ENCODE measurements at places on chromosomes 12 and 14. TPM values are rescaled to one million over a fixed set of nuclear protein-coding genes. Genes with fewer than 3 reads are reported as not detected.

- peaks cover 9% of the 10 kb centered on the region for H3K4me1 ChIP-seq
- H3K4me3 ChIP-seq: no peak overlapping the region
- no peaks in the 10 kb centered on the region for H3K27me3 ChIP-seq
- H3K36me3 ChIP-seq: peaks cover 41% of the 10 kb centered on the region
- H3K27ac ChIP-seq: peak overlapping the region; percentile 63
Observed at GRCh38 chr12:121326996-121327674, 25.1 kb downstream of the ANAPC5 start.

DNA sequence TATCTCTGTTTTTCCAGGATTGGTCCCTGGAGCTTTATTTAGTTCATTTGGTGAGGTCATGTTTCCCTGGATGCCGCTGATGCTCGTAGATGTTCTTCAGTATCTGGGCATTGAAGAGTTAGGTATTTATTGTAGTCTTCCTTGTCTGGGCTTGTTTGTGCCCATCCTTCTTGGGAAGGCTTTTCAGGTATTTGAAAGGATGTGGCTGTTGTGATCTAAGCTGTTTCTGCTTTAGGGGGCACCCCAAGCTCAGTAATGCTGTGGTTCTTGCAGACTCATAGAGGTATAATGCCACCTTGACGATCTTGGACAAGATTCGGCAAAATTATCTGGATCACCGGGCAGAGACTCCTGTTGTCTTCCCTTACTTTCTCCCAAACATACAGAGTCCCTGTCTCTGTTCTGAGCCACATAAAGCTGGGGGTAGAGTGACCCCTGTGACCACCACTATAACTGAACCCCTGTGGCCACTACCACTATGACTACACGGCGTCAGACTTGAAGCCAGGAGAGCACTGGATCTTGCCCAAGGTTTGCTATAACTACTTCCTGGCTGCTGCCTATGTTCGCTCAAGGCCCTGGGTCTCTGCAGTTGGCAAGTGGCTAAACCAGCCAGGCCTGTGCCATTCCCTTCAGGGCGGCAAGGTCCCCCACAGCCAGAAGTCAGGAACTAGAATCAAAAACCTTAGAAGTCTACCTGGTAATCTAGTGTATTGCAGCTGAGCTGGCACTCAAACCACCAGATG, 40.9 kb downstream of the FGD4 start:
- no peaks in the 10 kb centered on the region for H3K4me1 ChIP-seq
- H3K27me3 ChIP-seq: peaks cover 2% of the 10 kb centered on the region
- no peaks in the 10 kb centered on the region for H3K36me3 ChIP-seq
- DNase-seq: no peak
- no peak overlapping the region for H3K4me3 ChIP-seq

- H3K36me3 ChIP-seq: peaks cover 17% of the 10 kb centered on the region
- no peaks in the 10 kb centered on the region for H3K27me3 ChIP-seq
- no peak overlapping the region for H3K27ac ChIP-seq
- H3K4me1 ChIP-seq: no peaks in the 10 kb centered on the region
- H3K4me3 ChIP-seq: no peak overlapping the region
Observed at GRCh38 chr12:109259545-109259895, 49.6 kb downstream of the FOXN4 start.

DNA sequence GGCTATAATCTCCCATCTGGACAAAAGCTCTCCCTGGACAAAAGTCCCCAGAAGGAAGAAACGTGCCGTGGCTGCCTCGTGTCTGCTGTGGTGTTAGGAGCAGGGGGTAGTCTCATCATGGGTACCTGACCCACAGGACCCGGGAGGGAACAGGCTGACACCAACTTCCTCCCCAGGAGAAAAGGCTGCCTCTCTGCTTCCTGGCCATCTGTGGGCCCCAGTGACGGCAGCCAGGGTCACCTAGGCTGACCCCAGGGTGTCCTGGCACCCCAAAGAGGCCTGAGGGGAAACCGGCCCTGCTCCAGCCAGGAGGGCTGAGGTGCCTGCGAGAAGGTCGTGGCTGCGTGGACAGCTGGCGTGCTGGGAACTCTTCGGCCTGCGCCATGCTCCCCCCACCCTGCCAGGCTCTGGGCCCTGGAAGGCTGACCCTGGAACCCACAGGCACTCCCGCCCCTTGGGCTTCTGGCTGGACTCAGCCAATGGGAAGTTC, 133.9 kb downstream of the RFLNA start:
- peaks cover 17% of the 10 kb centered on the region for H3K36me3 ChIP-seq
- DNase-seq: no peak
- no peak overlapping the region for H3K27ac ChIP-seq
- H3K4me3 ChIP-seq: no peak overlapping the region
- no peaks in the 10 kb centered on the region for H3K27me3 ChIP-seq

GRCh38 chr12:65568517-65568916, 255.8 kb upstream of the HMGA2 start:
- no peaks in the 10 kb centered on the region for H3K27me3 ChIP-seq
- no peak overlapping the region for H3K4me3 ChIP-seq
- H3K4me1 ChIP-seq: no peaks in the 10 kb centered on the region
- no peak for DNase-seq

DNA sequence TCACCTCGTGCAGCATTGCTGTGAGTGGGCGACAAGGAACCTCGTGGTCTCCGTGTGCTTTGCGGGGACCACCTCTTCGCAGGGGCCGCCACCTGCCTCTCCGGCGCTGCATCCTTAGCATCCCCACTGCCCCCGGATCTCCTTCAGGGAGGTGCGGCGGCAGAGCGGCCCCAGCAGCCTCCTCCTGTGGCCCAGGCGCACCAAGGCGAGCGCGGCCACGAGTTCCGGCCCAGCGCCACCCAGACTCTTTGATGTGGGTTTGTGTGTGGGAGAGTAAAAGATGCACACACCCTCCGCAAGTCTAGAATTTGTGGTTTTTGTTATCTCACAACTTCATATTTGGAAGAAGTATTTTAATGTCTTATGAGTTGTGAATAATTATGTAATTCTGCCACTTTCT, 118.8 kb upstream of the DIO3 start:
- H3K27ac ChIP-seq: peak overlapping the region; percentile 61
- no peaks in the 10 kb centered on the region for H3K36me3 ChIP-seq
- peaks cover 14% of the 10 kb centered on the region for H3K4me1 ChIP-seq
- H3K27me3 ChIP-seq: peaks cover 83% of the 10 kb centered on the region
- peak; percentile 76 for DNase-seq
- H3K4me3 ChIP-seq: no peak overlapping the region

The RTN1 gene
- not detected for total RNA-seq

Measured in activated naive CD8-positive, alpha-beta T cell treated with anti-CD3 and anti-CD28 coated beads, Interleukin-2, amount 10 ng/mL, durations not matched to agents 7 days and 5 days (primary cell).